ENCODE measurements at places on chromosomes 5 and 9.

GRCh38 chr5:141697586-141697985 is 15.6 kb upstream of the ARAP3 start:
- no peak for DNase-seq

DNA sequence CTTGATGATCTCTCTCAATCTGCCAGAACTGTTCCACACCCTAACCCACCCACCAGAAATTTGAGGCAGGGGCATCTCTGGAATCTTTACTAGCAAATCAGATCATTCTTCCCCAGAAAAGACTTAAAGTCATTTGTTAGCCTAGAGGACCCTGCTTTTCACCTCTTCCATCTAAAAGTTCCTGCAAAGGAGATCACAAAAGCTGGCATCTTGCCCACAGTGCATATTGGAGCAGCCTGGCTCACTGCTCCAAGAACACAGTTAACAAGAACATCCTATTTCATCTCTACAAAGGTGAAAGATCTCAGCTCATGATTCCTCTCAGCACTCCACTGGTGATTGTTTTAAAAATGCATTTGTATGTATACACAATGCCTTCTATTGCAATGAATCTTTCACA is 36.3 kb downstream of the GABRP start:
- DNase-seq: no peak

DNA sequence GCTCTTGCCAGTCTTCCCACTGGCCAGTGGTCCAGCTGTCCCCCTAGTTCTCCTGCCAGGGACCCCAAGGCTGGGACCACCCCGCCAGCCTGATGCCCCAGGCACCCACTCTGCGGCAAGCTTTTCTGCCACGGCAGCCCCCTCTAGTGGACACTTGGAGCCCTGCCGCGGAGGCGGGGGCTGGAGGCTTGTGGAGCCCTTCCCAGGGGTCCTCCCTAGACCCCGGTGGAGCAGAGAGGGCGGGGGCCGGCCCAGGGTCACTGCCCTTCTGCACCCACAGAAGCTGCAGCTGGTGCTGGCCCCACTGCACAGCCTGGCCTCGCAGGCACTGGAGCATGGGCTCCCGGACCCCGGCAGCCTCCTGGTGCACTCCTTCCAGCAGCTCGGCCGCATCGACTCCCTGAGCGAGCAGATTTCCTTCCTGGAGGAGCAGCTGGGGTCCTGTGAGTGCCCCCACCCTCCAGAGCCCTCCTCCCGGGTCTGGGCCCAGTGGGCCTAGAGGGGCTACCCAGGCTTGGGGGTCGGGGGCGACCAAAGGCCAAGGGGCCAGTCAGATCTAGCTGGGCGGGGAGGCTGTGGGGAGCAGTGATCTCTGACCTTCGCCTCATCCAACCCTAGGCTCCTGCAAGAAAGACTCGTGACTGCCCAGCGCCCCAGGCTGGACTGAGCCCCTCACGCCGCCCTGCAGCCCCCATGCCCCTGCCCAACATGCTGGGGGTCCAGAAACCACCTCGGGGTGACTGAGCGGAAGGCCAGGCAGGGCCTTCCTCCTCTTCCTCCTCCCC is 9.1 kb downstream of the EGFL7 start:
- DNase-seq: no peak

GRCh38 chr5:141734501-141735229 is 52.6 kb upstream of the ARAP3 start:
- peak; percentile 4 for DNase-seq

DNA sequence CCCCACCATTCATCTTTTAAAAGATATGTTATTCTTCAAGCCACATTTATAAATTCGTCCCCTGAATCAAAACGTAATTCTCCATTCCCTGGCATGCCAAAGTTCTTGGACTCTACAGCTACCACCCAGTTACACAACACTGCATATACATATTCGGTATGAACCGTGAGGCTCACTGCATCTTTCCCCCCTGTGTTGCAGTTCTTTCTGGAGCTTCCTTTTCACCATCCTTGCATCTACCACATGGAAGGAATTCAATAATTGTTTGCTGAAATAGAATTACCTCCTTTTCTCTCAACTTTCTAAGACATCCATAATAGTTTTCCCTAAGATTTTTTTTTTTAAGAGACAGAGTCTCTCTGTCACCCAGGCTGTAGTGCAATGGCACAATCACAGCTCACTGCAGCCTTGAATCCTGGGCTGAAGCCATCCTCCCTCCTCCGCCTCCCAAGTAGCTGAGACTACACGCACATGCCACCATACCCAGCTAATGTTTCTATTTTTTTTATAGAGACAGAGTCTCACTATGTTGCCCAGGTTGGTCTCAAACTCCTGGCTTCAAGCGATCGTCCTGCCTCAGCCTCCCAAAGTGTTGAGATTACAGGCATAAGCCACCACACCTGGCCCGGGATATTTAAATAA is 3.3 kb downstream of the LPAR1 start:
- no peak for DNase-seq

DNA sequence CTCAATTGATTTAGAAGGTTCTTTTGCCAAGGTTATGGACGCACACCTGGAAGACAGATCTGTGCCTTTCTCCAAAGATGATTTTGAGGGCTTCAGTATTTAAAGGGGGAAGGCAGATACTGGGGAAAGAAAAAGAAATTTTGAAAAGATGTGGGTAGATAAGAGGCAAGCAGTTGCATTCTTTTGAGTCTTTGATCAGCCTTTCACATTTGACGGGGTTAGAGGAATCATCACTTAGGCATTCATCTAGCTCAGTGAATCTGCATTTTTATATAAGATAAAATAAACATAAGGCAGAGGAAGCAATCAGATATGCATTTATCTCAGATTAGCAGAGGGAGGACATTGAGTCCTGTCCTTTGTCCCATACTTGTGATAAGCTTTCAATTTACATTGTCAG is 243.4 kb upstream of the RAI14 start:
- no peak for DNase-seq

DNA sequence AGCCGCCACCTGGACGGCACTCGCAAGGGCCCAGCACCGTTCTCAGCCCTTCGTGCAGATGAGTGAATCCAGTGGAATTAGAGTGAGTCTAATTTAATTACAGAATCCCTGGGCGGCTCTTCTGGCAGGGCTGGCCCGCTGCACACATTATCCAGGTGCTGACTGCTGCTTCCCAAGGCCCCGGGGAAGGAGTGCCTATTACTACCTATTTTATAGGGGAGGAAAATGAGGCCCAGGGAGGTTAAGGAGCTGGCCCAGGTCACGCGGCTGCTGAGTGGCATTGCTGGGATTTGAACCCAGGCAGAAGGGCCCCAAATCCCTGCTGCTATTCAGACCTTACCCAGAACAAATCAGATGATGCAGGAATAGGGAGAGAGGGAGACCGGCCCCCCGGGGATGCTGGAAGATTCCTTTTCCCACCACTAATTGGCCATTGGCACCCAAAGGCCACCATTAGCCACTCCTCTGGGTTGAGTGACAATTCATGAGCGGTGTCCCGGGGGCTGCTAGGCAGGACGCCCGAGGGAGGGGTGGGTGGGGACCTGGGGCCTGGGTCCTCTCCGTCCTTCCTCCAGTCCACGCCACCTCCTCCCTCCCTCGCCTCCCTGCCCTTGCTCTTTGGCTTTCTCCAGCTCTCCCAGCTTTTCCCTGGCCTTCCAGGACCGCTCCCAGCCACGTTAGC is 10.3 kb upstream of the QRFP start:
- DNase-seq: no peak

DNA sequence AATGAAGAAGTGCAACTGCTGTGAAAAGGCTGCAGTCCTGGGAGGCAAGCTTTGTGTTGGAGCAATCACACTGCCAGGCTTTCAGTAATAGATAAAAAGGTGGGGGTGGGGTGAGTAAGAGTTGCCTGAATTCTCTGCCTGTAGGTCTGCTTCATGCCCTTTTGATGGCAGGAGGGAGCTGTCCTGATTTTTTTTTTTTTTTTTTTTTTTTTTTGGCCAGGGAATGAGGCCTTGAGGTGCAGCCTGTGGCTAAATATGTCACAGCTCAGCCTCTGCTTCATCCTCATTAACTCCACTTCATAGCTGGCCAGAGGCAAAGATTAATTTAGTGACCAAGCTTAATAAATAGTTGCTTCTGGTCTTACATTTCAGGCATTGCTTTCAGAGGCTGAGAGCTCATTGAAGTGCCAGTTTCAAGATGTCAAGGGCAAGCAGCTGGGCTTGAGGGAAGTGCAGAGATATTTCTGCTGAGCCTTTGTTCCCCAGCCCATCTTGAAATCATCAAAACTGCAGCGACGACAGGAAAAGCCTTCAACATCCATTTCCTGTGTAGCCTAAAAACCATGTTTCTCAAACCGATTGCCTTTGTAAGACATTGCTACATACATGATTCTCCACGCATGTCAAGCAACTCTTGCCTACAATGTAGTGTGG is 134.7 kb downstream of the MACIR start:
- DNase-seq: no peak

- no peak for DNase-seq
Observed at GRCh38 chr5:87229780-87230179, 37.9 kb upstream of the RASA1 start.

GRCh38 chr5:150066901-150067396 is 19.4 kb downstream of the CSF1R start:
- DNase-seq: peak; percentile 70

DNA sequence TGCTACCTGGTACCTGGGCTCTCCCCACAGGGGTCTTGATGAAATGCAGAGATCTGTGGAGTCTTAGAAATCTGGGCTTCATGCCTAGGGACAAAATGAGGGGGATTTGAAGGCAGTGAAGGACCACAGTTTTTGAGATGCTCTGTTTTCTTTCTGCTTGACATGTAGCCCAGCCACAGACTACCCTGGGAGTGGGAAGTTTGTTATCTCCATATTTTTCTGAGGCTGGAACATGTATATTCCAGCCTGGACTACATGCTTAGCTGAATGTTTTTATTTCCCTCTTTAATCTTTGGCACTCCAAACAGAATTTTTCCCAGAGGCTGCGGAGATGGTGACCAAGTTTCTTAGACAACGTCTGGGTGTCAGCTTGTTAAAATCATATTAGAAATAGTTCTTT is 252.9 kb downstream of the PAPPA start:
- no peak for DNase-seq

- no peak for DNase-seq
Observed at GRCh38 chr5:181166812-181167733, 19.7 kb downstream of the OR2V2 start.

- DNase-seq: no peak
Observed at GRCh38 chr5:175855041-175855720, 16.2 kb upstream of the CPLX2 start.

- DNase-seq: no peak
Observed at GRCh38 chr5:160378330-160378729, 7.9 kb upstream of the C1QTNF2 start.

DNA sequence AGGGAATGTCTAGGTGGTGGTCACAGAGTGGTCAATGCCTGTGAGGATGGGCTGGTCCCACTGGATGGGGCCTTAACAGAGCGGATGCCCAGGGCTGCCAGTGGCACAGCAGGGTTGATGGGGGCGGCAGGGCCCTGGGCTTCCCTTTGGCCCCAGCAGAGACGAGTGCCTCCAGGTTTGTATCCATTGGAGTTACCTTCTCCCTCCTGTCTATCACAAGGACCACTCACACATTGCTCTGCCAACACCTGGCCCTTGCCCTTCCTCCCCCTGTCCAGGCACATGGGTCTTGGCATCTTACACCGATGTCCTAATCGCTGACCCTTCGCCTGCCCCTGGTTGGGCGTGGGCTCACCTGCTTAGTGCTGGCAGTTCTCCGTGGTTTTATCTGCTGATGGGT is 26.2 kb upstream of the IRX4 start:
- DNase-seq: no peak

DNA sequence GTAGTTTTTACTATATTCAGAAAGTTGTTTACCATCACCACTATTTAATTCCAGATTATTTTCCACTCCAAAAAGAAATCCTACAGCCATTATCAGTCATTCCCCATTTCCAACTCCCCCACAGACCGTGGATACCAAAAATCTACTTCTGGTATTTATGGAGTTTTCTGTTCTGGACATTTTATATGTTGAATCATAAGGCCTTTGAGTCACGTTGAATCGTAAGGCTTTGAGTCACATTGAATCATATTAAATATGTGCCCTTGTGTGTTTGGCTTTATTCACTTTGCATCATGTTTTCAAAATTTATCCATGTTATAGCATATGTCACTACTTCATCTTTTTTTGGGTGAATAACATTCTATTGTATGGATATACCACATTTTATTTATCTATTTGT is 454.1 kb upstream of the NUDT12 start:
- DNase-seq: no peak

- DNase-seq: no peak
Observed at GRCh38 chr5:14342306-14342705, 199.2 kb downstream of the TRIO start.

GRCh38 chr5:107290780-107291398 is 379.8 kb downstream of the EFNA5 start:
- no peak for DNase-seq

GRCh38 chr5:177555228-177555627 is 865 bp upstream of the FAM193B start:
- no peak for DNase-seq

GRCh38 chr9:23412458-23412857 is 413.6 kb downstream of the ELAVL2 start:
- DNase-seq: no peak

GRCh38 chr5:55102348-55102747 is at the start of gene GZMA:
Gene GZMA, plus strand, starts transcription at chr5:55102646. Its CDS starts 37 bp downstream, at chr5:55102683.
- DNase-seq: peak; percentile 54

GRCh38 chr5:113875096-113875495 is 361.6 kb downstream of the YTHDC2 start:
- DNase-seq: no peak

DNA sequence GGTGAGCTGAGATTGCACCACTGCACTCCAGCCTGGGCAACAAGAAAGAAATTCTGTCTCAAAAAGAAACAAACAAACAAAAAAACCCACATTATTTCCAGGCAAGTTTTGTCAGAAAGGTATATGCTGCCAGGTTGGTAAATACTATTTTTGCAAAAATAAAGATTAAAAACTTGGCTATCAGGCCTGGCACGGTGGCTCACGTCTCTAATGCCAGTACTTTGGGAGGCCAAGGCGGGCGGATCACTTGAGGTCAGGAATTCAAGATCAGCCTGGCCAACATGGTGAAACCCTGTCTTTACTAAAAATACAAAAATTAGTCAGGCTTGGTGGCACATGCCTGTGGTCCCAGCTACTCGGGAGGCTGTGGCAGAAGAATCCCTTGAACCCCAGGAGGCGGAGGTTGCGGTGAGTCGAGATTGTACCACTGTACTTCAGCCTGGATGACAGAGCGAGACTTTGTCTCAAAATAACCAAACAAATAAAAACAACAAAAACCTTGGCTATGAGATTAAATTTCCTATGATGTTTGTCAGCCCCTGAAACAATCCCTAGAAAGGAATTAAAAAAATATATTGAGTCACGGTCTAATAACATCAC is 22.7 kb downstream of the AGXT2 start:
- no peak for DNase-seq

- DNase-seq: no peak
Observed at GRCh38 chr5:50889790-50890189, 223.4 kb downstream of the PARP8 start.

DNA sequence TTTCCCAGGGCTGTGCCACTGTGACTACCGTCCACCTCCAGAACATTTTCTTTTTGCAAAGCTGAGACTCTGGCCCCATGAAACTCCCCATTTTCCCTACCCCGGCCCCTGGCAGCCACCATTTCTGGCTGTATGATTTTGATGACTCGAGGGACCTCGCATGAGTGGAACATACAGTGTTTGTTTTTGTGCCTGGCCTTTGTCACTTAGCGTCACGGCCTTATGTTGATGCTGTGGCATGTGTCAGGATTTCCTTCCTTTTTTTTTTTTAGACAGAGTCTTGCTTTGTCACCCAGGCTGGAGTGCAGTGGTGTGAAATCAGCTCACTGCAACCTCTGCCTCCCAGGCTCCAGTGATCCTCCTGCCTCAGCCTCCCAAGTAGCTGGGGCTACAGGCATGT is 42.7 kb downstream of the ASS1 start:
- DNase-seq: no peak

GRCh38 chr5:149201121-149201637 is 59.9 kb downstream of the ABLIM3 start:
- no peak for DNase-seq

Measured in activated CD4-positive, alpha-beta T cell treated with anti-CD3 and anti-CD28 coated beads, Interleukin-2, Interleukin-4, amounts not matched to agents 100 ng/mL and 50 ng/mL, durations not matched to agents 16 hours and 8 hours (primary cell).